Activated naive CD4-positive, alpha-beta T cell treated with anti-CD3 and anti-CD28 coated beads for 36 hours (primary cell): ENCODE measurements at places on chromosomes 12 and 14. TPM values are rescaled to one million over a fixed set of nuclear protein-coding genes. Genes with fewer than 3 reads are reported as not detected.

DNA sequence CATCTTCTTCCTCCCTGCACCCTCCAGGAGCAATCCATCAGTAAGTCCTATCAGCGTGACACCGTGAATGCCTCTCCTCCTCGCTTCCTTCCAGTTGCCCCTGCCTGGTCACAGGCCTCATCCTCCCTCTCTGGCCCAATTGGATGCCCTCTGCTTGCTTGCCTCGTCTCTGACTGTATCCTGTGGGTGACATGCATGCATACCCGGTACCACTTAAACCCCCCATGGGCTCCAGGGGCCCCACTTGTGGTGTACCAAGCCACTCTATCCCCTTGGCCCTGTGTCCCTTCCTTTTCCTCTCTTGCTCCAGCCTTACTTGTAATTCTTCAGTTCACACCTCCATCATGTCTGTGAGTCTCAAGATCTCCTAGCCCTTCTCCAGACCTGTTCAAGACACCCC lies 106.0 kb upstream of the RTL1 start:
- H3K27me3 ChIP-seq = peaks cover 21% of the 10 kb centered on the region
- H3K36me3 ChIP-seq = no peaks in the 10 kb centered on the region
- no peak overlapping the region for H3K27ac ChIP-seq
- no peak overlapping the region for H3K4me3 ChIP-seq
- DNase-seq = no peak

DNA sequence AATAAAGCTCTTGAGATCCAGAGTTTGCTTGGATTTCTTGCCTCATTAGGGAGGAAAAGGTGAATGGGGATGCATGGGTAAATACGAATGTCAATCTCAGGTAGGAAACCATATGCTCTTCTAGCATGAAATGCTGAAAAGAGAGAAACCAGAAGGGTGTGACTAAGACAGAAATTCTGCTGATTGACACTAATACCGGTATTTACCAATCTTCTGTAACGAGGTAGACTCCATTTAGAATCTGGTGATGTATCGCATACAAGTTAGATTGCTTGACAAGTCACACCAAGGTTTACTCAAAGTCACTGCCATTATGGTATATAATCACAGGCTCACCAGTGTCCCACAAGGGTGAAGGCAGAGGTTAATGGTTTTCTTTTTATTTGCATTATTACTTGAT lies 337.9 kb downstream of the NRXN3 start:
- no peak for DNase-seq
- no peaks in the 10 kb centered on the region for H3K36me3 ChIP-seq
- no peak overlapping the region for H3K4me3 ChIP-seq
- no peaks in the 10 kb centered on the region for H3K4me1 ChIP-seq
- H3K27me3 ChIP-seq = no peaks in the 10 kb centered on the region
- H3K27ac ChIP-seq = no peak overlapping the region

DNA sequence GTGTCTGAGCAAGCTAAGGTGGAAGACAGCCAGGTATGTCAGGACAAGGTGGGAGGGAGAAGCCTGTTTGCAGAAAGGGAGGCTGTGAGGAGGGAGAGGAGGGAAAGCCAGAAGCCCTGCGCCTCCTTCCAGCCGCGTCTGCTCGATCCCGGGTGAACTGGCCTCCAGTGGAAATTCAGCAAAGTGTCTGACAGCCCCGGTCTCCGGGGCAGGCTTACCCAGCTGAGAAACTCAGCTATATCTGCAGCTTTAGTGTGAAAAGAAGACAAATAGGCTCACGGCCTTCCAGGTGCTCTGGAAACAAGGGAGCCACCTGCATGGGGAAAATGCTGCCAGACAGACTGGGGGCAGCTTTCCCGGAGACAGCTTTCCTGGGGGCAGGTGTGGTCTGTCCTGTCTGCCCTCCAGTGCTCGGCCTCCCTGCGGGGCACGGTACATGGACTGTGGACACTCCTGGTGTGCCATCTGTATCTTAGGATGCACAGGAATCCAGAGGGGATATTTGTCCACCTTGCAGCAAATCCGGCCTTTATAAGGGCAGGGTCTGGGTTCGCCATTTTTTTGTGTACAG lies 6.3 kb downstream of the RFLNA start:
- no peaks in the 10 kb centered on the region for H3K36me3 ChIP-seq
- peaks cover 17% of the 10 kb centered on the region for H3K27me3 ChIP-seq
- no peak overlapping the region for H3K4me3 ChIP-seq
- DNase-seq = no peak
- H3K27ac ChIP-seq = no peak overlapping the region

CIDEB gene
- total RNA-seq = 15.1 TPM

CYP46A1 gene
- 0.10 TPM for total RNA-seq

- no peaks in the 10 kb centered on the region for H3K27me3 ChIP-seq
- peaks cover 56% of the 10 kb centered on the region for H3K4me1 ChIP-seq
- no peaks in the 10 kb centered on the region for H3K36me3 ChIP-seq
- H3K4me3 ChIP-seq = no peak overlapping the region
Observed at GRCh38 chr12:92504594-92504981, 198.2 kb upstream of the PLEKHG7 start.

DNA sequence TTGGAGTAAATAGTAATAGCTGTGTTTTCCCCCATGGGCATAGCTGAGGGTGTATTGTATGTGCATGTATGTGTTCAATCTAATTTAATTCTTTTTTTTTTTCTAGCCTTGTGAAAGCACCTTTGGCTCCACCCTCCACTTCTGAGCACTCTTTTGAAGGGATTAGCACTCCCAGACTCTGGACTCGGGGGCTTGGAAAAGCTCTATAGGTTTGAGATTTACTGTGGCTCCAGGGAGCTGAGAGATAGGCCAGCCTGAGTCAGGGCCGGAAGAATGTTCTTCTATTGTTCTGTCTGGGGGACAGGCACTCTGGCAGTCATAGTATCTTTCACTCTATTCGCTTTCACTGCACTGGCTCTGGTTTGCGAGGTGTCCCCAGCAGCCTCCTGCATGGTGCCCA lies 540.0 kb upstream of the TBX3 start:
- no peaks in the 10 kb centered on the region for H3K36me3 ChIP-seq
- no peak overlapping the region for H3K27ac ChIP-seq
- H3K4me1 ChIP-seq = no peaks in the 10 kb centered on the region
- no peak for DNase-seq
- H3K4me3 ChIP-seq = no peak overlapping the region

DNA sequence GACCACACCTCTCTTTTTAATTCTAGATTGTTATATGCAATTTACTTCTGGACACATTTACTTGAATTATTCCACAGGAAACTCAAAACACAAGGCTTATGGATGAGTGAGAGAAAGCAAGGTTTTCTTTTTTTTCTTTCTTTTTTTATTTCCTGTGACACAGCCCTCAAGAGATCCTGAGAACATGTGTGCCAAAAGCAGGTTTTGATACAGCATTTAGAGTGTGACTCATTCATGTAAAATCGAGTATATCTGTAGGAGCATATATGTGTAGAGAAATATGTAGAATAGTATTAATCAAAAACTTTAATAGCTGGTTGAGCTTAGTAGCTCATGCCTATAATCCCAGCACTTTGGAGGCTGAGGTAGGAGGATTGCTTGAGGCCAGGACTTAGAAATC lies 4.4 kb upstream of the MAX start:
- peaks cover 4% of the 10 kb centered on the region for H3K4me1 ChIP-seq
- no peak overlapping the region for H3K4me3 ChIP-seq
- H3K27ac ChIP-seq = no peak overlapping the region
- no peak for DNase-seq
- no peaks in the 10 kb centered on the region for H3K27me3 ChIP-seq
- peaks cover 3% of the 10 kb centered on the region for H3K36me3 ChIP-seq

DNA sequence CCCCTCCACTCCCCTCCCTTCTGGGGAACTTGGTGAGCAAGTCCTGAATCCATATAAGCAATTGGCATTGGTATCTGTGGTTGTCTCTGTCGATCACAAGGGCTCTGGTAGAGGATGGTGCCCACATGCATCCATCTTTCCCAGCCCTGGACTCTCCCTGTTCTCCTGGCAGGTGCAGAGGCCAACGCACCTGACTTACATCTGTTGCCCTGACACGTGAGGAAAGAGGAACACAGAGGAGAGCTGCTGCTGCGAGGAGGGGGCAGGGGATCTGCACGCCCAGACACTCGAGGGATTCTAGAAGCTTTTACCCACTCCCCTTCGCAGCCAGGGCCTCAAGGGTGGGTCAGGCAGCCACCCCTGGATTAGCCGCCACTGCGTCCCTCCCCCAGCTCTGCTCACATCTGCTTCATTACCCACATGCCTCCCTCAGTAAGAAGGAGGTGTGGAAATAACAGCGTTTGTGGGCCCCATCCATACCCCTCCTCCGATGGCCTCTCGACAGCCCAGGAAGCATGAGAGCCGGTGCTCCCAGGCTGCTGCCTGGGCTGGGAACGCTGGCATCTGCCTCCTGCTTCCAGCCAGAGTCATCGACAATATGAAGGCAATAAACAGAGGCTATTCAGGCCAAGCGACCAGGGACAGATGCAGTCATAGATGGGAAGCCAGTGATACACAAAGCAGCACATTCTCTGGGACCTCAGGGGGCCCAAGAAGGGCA lies 56.5 kb downstream of the KDM2B start:
- no peak overlapping the region for H3K4me3 ChIP-seq
- H3K27me3 ChIP-seq = no peaks in the 10 kb centered on the region
- H3K4me1 ChIP-seq = peaks cover 6% of the 10 kb centered on the region

DNA sequence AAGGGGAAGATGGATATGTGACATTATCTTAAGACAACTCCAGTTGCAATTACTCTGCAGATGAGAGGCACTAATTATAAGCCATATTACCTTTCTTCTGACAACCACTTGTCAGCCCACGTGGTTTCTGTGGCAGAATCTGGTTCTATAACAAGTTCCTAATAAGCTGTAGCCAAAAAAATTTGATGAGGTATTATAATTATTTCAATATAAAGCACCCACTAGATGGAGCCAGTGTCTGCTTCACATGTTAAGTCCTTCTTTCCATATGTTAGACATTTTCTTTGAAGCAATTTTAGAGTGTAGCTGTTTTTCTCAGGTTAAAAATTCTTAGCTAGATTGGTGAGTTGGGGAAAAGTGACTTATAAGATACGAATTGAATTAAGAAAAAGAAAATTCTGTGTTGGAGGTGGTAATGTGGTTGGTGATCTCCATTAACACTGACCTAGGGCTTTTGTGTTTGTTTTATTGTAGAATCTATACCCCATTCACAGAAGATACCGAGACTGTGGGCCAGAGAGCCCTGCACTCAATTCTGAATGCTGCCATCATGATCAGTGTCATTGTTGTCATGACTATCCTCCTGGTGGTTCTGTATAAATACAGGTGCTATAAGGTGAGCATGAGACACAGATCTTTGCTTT lies 36.9 kb downstream of the PSEN1 start:
- peaks cover 18% of the 10 kb centered on the region for H3K36me3 ChIP-seq
- H3K27ac ChIP-seq = no peak overlapping the region
- no peaks in the 10 kb centered on the region for H3K27me3 ChIP-seq
- H3K4me3 ChIP-seq = no peak overlapping the region
- no peak for DNase-seq

DNA sequence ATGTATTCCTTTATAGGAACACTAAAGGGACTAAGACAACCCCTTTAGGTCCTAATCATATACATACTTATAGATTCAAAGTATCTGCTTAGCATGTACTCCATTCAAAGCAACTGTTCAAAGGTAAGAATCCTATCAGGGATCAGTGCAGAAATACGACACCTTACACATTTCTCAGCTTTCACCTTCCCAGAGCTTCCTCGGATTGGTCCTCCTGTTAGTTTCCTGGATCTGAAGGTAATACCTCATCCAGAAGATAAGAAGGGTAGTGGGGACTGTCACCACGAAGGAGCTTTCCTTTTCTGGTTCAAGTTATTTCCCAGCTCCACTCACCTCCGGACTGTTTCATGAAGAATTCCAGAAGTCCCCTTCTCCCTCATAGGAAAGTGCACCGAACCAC lies 38.0 kb downstream of the RCOR1 start:
- H3K4me3 ChIP-seq = no peak overlapping the region
- peaks cover 39% of the 10 kb centered on the region for H3K4me1 ChIP-seq
- DNase-seq = no peak
- H3K27me3 ChIP-seq = no peaks in the 10 kb centered on the region
- no peak overlapping the region for H3K27ac ChIP-seq

DNA sequence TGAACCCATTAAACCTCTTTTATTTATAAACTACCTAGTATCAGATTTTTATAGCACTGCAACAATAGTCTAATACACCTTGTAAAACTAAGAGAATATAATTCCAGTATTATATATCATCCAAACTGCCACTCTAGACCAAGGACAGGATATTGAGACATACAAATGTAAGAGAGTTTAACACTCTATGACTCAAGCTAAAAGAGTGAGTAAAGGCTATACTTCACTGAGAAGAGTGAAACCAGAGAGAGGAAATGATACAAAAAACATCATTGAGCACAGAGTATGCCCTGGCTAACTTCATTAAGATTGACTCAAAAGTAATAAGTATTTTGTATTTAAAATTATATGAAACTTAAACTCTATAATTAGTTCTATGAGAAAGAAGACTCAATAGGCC lies 1951.9 kb upstream of the SEL1L start:
- no peak overlapping the region for H3K27ac ChIP-seq
- no peak for DNase-seq
- H3K4me3 ChIP-seq = no peak overlapping the region
- no peaks in the 10 kb centered on the region for H3K4me1 ChIP-seq
- no peaks in the 10 kb centered on the region for H3K27me3 ChIP-seq
- H3K36me3 ChIP-seq = no peaks in the 10 kb centered on the region

ARG2 gene
- total RNA-seq = 20.8 TPM

GRCh38 chr14:87434680-87435079 lies 558.3 kb downstream of the GALC start:
- DNase-seq = no peak
- no peak overlapping the region for H3K4me3 ChIP-seq
- H3K27ac ChIP-seq = no peak overlapping the region
- no peaks in the 10 kb centered on the region for H3K36me3 ChIP-seq

GRCh38 chr12:44647917-44648690 lies 228.0 kb downstream of the NELL2 start:
- no peak overlapping the region for H3K4me3 ChIP-seq
- no peaks in the 10 kb centered on the region for H3K27me3 ChIP-seq
- no peak overlapping the region for H3K27ac ChIP-seq

DNA sequence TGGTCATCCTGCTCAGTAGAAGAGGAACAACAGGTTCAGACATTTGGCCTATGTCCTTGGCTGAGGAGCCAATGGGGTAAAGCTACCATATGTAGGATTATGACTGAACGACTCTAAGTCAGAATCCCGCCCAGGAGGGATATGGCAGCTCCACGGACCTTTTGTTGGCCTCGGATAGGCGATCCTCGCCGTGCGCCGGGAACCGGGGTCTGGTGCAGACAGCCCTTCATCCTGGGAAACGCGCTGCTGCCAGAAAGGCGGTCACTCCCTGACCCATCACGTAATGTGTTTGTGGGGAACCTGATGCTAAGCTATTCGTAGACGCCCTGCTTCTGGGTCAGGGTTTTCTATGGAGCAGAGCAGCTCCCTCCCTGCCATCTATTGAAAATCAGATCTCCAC lies 178.9 kb upstream of the ALG10B start:
- H3K27ac ChIP-seq = no peak overlapping the region
- H3K27me3 ChIP-seq = peaks cover 6% of the 10 kb centered on the region
- peaks cover 3% of the 10 kb centered on the region for H3K4me1 ChIP-seq
- DNase-seq = no peak
- no peaks in the 10 kb centered on the region for H3K36me3 ChIP-seq

- H3K4me3 ChIP-seq = peak overlapping the region; percentile 91
- no peak for DNase-seq
- peaks cover 73% of the 10 kb centered on the region for H3K4me1 ChIP-seq
- H3K27ac ChIP-seq = peak overlapping the region; percentile 98
Observed at GRCh38 chr14:22515929-22516328, 73.1 kb downstream of the DAD1 start.

GRCh38 chr12:29428633-29429032 lies 47.7 kb upstream of the ERGIC2 start:
- H3K27ac ChIP-seq = no peak overlapping the region
- no peaks in the 10 kb centered on the region for H3K36me3 ChIP-seq
- no peak overlapping the region for H3K4me3 ChIP-seq
- H3K27me3 ChIP-seq = peaks cover 3% of the 10 kb centered on the region
- peaks cover 9% of the 10 kb centered on the region for H3K4me1 ChIP-seq
